ENCODE measurements at places on chromosomes 16 and 17.

DNA sequence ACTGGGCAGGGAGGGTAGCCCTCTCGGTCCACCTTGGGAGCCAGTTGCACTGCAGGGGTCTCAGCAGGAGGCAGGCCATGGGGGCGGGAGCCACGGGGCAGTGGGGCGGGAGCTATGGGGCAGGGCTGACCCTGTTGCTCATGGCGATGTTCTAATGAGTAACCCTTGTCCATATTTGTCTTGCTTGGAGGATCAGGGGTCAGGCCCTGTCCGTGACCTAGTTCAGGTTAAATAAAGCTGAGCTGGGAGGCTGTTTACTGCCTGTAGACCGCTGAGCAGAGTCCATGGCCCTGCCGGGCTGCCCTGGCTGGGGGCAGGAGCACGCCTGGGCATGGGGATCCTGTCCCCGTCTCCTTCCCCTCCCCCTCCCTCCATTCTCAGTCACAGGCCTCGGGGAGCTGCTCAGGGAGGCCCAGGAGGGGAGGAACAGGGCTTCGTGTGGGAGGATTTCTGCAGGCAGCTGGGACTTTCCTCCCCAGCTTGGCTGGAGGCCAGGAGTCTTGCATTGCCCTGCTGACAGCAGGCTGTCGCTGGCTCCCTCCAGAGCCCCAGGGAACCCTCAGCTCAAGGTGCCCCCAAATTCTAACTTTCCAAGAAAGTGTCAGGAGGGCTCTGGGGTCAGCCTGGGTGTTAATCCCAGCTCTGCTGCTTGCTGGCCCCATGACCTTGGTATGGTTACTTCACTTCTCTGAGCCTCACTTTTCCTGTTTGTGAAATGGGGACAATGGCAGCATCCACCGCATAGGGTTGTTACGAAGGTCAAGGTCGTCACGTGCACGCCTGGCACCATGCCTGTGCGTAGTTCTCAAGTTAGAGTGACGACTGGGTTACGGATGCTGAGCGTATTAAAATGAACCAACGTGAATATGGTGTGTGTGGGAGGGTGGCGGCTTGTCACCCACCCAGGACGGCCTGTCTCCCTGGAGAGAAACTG, 6.1 kb upstream of the SERPINF2 start:
- no peak for DNase-seq

- no peak for DNase-seq
Observed at GRCh38 chr17:76153640-76154039, 12.6 kb upstream of the FOXJ1 start.

DNA sequence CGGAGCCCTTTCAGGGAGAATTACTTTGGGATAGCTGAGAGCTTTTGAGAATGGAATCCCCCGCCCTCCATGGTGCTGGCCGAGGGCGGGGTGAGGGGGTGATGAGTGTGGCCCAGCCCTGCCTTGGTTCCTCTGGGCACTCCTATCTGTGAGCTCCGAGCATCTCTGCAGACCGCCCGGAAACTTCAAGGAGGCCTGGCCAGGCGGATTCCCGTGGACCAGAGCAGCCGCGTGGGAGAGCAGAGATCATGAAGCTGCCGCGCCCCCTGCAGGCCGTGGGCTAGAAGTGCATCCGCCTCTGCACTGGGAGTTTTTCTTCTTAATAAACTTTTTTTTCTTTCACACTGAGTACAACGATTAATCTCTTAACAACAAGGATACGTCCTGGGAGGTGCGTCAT, 392.9 kb upstream of the EEF2KMT start:
- no peak for DNase-seq

DNA sequence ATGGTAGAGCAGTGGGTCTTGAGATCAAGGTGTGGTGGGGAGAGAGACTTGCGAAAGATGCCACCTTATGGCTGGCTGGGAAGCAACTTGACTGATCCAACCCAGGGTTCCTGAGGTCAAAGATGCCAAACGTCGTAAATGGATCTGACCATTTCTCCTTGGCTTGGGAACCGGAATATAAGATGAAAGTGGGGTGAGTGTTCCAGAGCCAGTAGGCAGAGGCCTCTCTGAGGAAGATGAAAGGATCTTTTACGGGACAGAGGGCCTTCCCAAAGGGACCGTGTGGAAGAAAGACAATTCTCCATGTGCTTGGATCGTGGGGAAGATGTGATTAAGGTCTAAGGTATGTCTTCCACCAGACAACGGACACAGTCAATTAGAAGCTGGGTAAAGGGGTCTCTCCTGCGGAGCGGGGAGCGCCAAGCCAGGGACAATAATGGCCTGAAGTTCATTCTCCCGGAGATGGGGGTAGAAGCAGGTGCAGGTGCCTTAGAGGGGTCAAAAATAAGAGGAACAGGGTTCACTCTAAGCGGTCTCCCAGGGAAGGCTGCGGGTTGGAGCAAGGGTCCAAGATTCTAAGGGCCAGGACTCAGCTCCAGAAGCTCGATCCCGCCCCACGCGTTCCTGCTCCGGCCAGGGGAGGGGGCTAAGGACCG, 800 bp downstream of the FXR2 start:
- DNase-seq: no peak

DNA sequence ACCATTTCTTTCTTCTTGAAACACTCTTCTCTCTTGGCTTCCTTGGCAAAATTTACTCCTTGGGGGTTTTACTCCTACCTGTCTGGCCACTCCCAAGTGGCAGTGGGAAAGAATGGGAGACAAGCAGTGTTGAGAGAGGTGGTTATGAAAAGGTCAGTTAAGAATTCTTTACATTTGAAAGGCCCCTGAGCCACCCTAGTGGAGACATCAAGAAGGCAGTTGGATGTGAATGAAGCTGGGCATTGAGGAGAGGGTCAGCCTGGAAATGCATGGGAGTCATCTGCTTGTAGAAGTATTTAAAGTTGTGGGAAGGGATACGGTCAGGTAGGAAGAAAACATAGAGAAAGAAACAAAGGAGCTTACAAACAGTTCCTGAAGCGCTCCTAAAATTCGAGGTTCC, 42.3 kb upstream of the CCNF start:
- no peak for DNase-seq

DNA sequence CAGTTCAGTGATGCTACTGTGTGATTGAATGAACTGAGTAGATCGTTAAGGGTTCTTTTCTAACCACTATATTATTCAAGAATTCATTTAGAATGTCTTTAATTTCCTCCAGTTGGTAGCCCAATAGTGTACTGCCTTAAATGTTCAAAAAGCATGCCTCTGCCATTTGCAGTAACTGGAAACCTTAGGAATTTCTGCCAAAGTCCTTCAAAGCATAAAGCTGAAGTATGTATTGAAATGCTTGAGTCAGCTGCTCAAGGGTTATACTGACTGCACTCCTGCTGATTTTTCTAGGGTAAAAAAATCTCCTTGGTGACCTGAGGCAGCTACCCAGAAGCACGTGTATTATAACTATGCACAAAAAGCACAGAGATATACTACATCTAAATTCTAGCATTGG, 56.5 kb downstream of the SNTB2 start:
- DNase-seq: no peak

Measured in T1000 (cell line).